Stimulated activated CD8-positive, alpha-beta memory T cell treated with anti-CD3 and anti-CD28 coated beads, Interleukin-15, amount 100 ng/mL, for 4 hours (primary cell): ENCODE measurements at places on chromosomes 16 and 17.

DNA sequence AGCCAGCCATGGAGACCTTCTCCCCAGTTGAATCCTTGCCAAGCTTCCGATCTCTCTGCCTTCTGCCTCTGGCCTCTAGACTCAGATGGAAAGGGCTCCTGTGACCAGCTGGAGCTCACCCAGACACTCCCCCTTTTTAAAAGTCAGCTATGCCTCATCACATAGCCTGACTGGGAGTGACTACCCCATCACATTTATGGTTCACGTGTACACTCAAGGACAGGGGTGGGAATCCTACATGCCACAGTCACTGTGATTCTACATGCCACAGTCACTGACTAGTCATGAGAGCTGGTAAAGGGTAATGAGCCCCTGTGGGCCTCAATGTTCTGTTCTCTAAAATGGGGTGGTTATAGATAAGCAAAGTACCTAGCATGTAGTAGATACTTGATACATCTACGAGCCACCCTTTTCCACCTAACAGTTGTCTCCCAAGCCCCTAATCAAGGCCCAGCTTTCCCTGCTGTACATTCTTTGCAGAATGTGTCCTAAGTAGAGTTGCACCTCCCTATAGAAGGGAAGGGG lies 85.1 kb downstream of the RGS9 start:
- DNase-seq, result no peak

DNA sequence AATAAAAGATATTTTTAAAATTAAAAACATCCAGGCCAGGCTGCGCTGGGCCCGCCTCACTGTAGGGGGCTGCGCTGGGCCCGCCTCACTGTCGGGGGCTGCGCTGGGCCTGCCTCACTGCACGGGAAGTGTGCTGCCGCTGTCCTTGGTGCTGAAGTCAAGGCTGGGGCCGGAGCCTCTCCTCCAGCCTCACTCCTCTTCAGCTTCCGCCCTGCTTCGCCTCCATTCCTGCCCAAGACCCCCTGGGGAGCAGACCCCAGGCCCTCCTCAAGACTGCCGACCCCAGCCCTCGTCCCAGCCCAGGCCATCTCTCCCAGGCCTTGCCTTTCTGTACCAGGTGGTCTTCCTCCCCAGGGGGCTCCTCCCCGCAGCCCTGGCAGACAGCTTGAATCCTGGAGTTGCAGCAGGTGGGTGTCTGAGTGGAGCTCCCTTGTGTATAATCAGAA lies 26.2 kb downstream of the ENDOV start:
- DNase-seq, result no peak

DNA sequence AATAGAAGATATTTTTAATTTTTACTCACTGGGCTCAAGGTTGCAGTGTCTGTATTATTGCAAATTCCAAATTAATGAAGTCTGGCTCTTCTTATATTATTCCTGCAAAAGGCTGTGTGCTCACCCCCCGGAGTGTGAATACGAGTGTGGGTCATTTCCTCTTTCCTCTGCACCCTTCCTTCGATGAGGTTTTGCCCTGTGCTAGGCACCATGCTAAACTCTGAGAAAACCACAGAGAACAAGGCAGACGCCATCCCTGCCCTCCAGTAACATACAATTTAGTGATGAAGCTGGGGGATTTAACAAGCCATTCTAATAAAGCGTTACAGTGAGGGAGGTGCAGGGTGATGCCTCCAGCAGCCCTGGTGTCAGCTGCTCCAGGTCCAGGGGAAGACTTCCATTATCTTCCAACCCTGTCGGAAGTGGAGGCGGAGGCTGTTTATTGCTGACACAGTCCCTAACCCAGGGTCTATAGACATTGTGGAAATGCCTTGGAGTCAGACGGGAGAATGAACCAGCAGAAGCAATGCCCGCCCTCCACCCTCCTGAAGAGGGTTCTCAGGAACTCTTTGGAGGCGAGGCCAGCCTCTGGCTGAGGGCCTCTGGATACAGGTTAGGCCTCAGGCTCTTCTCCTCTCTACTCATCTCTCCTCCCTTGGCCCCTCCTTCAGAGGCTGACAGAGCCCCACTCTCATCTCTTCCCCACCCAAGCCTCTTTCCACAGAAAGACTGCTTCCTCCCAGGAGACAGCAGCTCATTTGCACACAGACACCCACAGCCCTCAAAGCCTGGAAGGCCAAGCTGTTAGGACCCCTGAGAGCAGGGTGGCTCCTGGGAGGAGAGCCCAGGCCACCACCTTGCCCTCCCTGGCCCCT lies 2.0 kb upstream of the ACE start:
- no peak for DNase-seq

- no peak for DNase-seq
Measured at GRCh38 chr17:13953841-13954240, 115.5 kb upstream of the COX10 start.

DNA sequence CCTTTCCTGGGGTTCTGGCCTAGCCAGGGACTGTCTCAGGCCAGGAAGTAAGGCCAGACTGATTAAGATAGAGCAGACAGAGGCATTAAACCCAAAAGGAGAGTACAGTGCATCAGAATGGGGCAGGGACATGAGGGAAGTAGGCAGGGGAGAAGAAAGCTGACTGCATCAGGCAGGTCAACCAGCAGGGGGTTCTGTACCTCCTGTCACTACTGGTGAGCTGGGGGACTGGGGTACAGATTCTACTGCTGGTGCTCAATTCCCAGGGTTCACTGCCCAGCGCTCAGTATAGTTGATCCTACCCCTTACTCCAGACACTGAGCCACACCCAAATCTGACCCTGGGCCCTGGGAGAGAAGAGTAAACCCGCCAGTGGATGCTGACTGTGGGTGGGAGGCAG lies 12.9 kb upstream of the MTMR4 start:
- no peak for DNase-seq

- no peak for DNase-seq
Measured at GRCh38 chr17:6496640-6497441, 52.6 kb downstream of the PIMREG start.

DNA sequence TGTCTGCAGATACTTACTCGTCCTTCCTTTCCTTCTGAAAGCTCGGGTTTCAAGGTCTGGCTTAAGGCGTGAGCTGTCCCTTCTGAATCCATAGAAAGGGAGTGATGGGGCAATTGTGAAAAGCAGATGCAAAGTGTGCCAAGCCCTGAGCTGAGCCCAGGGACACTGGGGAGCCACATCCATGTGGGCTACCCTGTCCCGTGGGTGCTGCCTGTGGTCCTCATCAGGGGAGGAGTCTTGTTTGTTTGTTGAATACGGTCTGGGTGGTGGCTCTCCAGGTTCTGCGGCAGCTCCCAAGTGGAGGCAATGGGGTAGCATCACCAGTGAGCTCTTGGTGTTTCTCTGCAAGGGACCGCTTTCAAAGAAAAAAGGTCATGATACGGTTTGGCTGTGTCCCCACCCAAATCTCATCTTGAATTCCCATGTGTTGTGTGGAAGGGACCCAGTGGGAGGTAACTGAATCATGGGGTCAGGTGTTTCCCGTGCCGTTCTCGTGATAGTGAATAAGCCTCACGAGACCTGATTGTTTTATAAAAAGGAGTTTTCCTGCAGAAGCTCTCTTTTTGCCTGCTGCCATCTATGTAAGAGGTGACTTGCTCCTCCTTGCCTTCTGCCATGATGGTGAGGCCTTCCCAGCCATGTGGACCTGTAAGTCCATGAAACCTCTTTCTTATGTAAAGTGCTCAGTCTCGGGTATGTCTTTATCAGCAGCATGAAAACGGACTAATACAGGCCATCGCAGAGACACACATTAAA lies 1.0 kb upstream of the ALG1 start:
- DNase-seq, result no peak

- no peak for DNase-seq
Measured at GRCh38 chr17:59760160-59760559, 52.7 kb downstream of the VMP1 start.

DNA sequence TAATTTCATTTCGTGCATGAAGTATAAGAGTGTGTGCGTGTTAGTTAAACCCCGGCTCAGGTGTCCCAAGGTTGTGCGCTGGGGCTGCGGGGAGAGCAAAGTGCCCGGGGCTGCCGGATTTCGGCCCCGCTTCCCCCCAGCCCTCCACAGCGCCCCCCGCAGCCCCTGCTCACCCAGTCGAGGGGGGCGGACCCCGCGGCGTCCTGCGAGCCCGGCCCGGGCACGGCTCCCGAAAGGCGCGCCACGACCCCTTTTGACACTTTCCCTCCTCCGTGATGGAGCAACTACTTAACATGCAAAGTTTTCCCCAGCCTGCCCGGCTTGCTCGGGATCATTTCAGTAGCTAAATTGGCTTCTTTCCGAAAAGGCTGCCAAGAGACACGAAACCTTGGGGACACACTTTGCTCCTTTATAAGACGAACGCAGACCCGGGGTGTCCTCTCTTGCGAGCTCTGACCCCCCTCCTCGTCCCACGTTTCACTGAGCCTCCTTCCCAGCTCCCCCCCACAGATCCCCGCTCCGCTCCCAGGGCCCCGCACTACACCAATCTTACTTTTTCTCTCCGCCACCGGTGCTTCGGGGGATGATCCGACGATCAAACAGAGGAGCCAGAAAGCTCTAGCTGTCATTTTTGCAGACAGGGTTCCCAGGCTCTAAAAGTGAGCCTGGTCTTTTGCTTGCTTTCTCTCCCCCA lies 552 bp downstream of the C17orf58 start:
- DNase-seq, result no peak

DNA sequence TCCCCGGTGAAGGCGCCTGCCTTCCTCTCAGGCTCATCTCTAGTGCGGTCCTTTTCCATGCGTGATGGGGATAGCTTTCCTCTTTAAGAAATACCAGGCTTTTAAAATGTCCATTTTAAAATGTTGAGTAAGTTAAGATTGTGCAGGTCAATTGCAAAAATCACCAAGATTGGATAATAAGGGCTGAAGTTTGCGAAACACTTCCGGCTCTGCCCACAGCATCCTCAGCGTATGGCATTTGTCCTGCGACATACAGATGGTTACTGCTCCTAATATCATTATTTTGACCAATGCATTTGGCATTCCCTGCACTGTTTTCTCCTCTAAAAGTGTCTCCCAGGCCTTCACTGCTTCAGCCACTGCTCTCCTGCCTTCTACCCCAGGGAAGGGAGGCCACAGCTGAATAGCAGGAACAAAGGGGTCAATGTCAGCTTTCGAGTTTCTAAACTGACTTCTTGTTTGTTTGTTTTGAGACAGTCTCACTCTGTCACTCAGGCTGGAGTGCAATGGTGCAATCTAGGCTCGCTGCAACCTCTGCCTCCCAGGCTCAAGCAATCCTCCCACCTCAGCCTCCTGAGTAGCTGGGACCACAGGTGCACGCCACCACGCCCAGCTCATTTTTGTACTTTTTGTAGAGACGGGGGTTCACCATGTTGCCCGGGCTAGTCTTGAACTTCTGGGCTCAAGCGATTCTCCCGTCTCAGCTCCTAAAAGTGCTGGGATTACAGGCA lies 91.9 kb downstream of the CRISPLD2 start:
- no peak for DNase-seq

DNA sequence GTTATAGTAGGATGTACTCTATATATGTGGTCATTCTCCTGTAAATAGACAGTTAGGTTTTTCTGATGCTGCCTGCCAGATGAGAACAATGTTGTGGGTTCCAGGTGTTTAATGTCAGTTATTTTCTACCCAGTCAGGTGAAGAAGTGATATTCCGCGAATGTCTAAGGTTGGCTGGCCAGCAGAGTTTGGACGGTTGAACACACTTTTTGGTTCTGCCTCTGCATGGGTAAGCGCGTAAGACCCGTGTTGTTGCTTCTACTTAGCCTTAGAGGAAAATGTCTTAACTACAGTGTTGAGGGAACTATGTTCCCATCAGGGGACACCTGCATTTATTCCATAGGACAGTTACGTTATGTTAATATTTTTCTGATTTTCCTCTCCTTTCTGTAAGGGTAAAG lies 162.6 kb downstream of the MAP2K6 start:
- no peak for DNase-seq

DNA sequence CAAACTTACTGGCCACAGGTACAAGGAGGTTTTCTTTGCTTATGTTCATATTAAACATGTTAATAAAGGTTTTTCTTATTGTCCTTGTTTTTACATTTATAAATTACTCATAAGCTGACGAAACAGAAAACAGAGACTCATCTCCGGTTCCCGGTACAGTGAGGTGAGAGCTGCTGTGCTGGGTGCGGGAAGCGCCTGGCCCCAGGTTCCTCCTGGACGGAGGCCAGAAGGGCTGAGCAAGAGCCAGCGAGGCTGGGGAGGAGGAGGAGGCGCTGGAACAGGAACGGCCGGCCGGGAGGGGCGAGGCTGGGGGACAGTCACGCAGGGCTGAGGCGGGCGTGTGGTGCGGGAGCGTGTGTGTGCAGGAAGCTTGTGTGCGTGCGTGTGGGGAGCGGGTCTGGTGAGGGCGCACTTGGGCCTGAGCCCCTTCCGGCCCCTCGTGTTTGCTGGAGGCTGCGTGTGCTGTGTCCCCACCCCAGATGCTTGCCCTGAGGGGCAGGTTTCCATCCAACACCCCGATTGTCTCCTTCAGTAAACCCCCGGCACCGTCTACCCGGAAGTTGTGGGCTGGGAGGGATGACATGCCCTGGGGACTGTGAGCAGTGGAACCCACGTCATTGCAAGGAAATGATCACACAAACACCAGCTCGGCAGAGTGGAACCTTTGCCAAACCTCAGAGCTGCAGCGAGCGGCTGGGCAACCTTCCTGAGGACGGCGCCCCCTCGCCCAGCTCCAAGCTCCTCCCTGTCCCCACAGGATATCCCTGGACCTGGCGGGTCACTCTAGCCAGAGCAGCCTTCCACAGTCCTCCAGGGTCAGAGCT lies 19.5 kb downstream of the CD7 start:
- DNase-seq, result peak; percentile 95

DNA sequence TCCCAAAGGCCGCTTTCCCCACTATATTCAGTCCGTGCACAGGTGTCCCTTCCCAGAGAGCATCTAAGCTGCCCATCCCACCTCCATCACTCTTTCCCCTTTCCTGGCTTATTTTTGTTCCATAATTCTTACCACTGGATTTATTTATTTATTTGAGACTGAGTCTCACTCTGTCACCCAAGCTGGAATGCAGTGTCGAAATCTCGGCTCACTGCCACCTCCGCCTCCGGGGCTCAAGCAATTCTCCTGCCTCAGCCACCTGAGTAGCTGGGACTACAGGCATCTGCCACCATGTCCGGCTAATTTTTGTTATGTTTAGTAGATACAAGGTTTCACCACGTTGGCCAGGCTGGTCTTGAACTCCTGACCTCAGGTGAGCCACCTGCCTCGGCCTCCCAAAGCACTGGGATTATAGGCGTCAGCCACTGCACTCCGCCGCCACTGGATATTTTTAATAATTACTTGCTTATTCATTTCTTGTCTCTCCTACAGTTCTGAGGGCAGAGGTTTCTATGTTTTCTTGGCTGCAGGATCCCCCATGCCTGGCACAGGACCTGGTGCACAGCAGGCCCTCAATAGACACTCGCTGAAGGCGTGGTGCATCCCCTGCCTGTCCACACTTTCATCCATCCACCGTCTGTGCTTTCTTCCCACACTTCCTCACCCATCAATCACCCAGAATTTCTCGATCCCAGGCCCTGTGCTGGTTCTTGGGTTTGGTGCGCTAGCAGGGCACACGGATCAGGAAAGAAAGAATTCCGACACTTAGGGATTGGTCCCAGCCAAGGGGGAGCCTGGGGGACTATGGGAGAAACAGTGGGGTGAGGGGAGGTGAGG lies 9.9 kb upstream of the ADGRG1 start:
- no peak for DNase-seq

GRCh38 chr17:56939869-56940484 lies 20.9 kb downstream of the COIL start:
- no peak for DNase-seq

- DNase-seq, result no peak
Measured at GRCh38 chr17:34146440-34147043, 108.5 kb upstream of the CCL2 start.
